H54 (cell line): ENCODE measurements at places on chromosomes 5 and 9.

- no peak for DNase-seq
Observed at GRCh38 chr5:1297243-1297642, 2.4 kb upstream of the TERT start.

GRCh38 chr9:128918921-128919320 is 1.9 kb upstream of the PHYHD1 start:
- no peak for DNase-seq

DNA sequence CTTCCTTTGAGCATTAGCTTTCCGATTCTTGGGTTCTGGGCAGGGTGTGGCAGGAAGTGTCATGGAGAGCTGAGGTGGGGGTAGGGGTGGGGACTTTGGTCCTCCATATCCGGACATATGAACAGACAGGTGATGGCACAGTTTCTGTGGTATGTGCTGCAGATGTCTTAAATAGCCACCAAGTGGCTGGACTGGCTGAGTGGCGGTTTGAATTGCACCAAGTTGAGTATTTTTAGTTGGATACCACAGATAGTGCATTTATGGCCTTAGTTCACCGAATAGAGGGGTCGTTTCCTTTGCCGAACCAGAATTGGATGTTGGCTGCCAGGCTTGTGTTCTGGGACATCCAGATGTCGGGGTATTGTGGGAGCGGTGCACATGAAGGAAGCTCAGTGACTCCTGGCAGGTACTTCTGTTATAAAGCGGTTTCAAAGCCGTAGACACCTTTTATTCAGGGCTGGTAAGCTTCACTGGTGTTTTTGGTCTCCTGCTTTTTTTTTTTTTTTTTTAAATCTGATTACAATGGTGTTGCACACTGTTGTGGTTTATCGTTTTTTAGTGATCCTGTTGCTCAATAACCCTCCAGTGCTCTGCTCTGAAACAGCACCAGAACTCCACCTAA is 15.1 kb upstream of the TNFAIP8 start:
- DNase-seq, result no peak

- DNase-seq, result no peak
Observed at GRCh38 chr9:91582181-91582580, 158.5 kb upstream of the NFIL3 start.

DNA sequence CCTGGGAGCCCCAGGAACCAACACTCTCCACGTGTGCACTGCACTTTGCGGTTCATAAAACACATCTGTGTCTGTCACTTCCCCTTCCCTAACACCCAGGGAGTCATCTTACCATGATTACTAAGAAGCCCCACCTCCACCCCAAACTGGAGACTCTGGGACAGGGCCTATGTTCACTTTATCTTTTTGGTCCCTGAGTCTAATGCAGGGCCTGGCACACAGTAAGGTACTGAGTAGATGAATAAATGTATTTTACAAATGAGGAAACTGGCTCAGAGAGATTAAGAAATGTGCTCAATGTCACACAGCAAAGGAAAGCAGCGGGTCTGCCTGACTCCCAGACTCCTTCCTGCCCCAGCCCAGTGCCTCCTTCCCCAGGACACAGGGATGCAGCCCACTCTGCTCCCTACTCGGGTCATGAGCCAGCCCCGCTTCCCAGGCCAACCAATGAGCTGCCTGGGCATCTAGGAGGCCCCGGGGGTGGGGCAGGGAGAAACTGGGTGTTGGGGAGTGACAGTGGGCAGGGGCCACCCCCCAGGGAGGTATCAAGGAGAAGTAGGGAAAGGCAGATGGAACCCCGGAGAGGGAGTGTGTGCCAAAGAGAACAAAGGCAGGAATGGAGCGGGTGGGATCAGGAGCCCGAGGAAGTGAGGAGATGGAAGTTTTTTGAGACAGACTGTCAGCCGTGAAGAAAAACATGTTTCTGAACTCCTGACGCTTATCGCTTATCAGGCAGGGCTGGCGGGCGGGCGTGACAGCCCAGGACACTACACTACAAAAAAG is 30.5 kb downstream of the SHB start:
- DNase-seq, result no peak

GRCh38 chr9:111914749-111915424 is 18.3 kb downstream of the UGCG start:
- no peak for DNase-seq

DNA sequence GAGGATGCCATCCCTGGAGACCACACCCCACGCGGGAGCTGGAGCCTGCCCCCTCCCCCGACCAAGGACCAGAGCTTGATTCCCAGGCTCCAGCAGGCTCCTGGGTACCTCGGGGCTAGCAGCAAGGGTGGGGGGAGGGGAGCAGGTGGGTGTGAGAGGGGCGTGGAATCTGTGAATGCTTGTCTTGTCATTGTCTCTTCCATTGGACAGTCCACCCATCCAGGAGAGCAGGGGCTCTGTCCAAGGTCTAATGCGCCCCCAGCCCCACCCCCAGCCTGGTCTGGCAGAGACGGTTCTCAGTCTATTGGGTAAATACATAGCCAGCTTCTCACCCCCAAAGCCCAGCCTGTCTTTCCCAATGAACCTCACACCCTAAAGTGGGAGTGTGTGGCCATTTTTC is 22.8 kb downstream of the URM1 start:
- DNase-seq, result no peak

DNA sequence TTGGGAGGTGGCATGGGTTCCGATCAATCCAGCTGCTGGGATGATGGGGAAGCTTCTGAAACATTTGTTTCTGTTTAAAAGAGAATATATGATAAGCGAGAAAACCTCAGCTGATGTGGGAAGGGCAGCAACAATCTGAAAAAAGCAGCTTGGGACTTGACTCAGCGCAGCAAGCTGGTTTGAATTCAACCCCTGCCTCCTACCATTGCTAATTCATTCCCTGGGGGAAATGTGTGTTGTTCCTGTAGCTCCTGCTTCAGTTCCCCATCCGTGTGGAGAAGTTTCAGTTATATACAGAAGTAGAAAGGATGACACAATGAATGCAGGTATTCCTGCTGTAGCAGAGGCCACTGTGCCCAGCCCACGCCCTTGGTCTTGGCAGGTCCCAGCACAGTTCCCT is 145.1 kb downstream of the NXNL2 start:
- DNase-seq, result no peak

DNA sequence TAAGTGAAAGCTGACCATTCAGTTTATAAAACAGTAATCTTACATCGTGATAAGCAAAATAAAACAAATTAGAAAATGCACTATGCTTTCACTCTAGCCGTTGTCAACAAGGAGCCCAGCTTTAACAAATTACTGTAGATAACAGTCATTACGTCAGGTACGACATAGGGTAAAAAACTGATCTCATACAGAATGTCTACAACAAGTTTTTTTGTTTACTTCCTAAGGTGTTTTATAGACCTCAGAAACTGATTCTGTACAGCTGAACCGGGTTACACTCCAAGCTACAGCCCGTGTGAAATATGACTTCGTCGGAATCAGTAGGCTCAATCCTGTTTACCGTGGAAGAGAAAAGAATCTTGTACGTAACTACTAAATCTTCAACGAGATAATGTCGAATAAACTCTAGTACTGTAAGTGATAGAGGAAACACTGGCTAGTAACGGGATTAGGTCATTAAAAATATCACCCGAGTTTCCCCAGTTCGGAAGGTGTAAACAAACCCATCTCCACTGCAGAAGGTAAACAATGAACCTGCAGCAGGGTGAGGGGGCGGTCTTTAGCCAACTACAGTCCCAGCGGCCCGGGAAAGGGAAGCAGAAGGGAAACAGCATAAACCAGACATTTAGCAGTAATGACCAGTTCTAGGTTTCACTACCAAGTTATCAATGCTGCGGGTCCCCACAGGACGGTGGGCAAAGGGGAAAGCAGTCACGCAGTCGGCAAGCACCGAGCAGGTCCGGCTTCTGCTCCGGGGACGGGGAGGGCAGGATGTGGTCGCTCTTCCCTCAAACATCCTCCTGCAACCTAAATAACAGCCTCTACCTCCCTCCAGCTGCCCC is 1.1 kb downstream of the RICTOR start:
- DNase-seq, result no peak

GRCh38 chr5:32090755-32091128 is 83.4 kb downstream of the GOLPH3 start:
- DNase-seq, result no peak

- no peak for DNase-seq
Observed at GRCh38 chr9:16811987-16812685, 58.3 kb downstream of the BNC2 start.

- DNase-seq, result no peak
Observed at GRCh38 chr5:472076-472655, 29.2 kb downstream of the EXOC3 start.

DNA sequence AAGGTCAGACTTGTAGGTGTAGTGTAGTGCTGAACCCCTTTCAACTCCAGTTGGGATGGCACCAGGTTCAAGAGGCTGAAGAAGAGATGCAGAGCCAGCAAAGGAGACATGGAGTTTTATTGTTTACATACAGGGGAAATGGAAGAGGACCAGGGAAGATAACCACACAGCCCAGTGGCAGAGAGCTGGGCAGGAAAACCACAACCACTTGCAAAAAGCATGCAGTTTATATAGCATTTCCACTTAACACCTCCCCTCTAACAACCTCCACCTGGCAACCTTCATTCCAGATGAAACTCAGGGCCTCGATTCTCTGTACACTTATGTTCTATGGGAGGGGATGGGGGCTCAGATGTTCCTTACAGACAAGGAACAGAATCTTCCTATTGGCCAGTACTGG is 56.9 kb downstream of the SNX24 start:
- no peak for DNase-seq

DNA sequence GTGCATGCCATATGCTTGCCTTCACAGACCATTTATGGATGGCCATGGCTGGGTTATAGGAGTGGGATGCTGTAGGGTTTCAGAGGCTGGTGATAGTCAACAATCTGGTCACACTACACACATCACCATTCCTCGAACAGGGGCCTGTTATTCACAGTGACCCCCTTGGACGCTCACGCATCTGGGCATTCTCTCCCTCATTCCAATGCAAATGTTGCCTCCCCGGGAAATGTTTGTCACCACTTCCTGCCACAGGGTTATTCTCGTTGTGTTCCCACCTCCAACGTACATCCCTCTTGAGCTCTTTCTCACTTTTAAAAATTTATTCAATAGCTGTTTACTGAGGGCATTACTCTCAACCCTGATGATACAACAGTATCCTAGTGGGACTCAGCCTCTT is 135.4 kb downstream of the SCAMP1 start:
- no peak for DNase-seq

DNA sequence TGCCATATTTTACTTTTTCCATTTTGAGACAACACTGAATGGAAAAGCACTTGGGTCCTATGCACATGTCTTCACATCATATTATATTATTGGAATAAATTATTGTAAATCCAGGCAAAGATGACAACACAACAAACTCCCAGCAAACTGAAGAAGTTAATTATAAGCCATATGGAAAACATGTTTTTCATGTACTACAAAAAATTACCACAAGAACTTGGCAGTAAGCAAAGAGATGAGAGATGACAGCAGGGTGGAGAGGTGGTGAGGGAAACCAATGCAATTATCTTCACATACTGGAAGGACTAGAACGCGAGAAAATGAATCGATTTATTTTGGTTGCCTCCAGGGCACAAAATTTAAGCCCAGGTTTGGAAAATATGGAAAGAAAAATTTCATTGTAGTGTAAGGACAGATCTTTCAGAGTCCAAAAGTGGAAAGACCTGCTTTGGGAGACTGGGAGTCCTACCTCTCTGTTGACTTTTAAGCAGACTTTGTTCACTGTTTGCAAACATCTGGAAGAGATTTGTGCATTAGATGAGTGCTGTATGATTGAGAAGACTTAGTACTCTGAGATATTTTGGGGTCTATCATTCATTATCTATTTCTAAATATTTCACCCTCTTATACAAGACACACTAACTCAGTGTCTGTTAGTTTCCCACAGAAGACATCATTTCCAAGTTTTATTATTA is 138.0 kb downstream of the TMEM232 start:
- no peak for DNase-seq

DNA sequence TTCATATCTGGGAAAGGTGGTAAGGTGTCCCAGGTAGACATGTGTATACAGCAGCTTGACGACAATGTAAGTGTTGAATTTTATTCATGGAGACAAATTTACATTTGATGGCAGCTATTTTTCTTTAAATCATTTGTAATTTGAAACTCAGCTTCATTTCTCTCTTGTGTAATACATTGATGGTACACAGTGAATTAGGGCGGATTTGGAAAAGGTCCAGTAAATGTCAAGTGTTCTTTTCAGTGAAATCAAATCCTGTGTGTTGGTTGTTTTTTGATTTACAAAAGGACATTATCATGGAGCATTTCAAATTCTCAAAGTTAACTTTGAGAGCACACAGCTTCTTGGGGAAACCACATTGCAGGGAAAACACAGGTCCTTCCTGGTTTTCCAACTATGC is 30.0 kb upstream of the PCSK1 start:
- DNase-seq, result no peak

DNA sequence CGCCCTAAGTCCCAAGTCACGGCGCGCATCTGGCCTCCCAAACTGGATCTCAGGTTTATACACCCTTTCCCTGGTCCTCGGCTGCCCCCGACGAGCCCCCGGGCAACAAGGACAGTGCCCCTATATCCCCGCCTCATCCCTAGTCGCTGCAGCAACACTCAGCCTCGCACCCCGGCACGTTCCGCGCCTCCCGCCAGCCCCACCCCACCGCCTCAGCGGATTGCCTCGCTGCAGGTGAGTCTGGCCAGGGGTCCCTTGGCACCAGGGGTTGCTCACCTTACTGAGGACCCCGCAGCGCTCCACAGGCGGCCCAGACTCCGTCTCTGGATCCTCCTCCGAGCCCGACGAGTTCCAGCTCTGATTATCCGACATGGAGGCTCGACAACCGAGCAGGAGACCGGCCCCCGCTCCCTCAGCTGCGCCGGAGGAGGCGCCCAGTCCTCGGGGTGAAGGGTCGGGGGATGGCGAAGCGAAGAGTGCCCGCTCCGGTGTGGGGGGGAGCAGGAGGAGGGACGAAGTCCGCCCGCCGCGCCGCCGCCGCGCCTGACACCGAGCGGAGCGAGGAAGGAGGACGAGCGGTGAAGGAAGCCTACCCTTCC is 494 bp downstream of the CERT1 start:
- peak; percentile 10 for DNase-seq

- DNase-seq, result no peak
Observed at GRCh38 chr5:157271740-157272271, 5.9 kb downstream of the CYFIP2 start.
